ENCODE measurements at places on chromosomes 6 and 20.

GRCh38 chr20:7817286-7817685, 123.0 kb downstream of the HAO1 start:
- no peak for DNase-seq

- no peak for DNase-seq
Measured at GRCh38 chr6:70166088-70166958, 136.6 kb downstream of the COL9A1 start.

DNA sequence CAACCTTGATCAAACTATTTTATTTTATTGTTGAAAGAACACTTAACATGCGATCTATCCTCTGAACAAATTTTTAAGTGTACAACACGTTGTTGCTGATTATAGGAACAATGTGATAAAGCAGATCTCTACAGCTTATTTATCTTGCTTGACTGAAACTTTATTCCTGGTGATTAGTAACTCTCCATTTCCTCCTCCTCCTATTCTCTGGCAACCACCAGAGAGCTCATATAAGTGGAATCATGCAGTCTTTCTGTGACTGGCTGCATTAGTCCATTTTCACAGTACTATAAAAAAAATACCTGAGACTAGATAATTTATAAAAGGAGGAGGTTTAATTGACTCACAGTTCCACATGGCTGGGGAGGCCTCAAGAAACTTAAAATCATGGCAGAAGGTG, 218.1 kb downstream of the LRFN2 start:
- no peak for DNase-seq

DNA sequence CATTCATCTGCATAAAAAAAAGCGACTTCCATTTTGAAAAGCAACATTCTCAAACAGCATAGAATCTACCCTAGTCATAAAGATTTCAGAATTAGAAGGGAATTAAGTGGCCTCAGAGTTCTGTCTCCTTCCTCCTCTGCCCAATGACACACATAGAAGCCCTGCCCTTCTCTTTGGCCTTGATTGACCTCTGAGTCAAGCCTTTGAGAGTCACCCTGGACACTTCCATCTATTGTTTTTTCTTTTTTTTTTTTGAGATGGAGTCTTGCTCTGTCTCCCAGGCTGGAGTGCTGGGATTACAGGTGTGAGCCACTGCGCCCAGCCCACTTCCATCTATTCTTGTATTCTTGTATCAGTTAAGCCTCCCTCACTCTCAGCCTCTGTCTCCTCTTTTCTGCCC, 44.8 kb upstream of the CTNNBL1 start:
- DNase-seq, result no peak

GRCh38 chr6:127069659-127070279, 48.7 kb upstream of the RSPO3 start:
- no peak for DNase-seq

GRCh38 chr6:31569861-31570536, 2.1 kb upstream of the LTA start:
- no peak for DNase-seq

DNA sequence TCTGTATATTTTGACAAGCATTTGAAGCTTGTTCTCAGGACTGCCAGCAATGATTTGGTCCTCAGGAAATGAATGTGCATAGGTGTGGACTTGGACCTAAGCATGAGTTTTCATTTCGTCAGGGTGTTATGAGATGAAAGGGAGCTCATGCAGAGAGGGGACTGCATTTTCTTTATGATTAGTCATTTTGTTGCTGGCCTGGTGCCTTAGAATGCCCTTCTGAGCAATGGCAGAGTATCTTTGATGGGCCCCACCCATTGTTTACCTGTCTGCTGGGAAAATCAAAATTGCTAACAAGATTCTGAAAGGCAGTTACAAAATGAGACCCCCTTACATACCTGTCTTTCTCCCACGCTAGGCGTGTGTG, 51.5 kb upstream of the MTHFD1L start:
- no peak for DNase-seq

GRCh38 chr20:8509809-8510208, 377.7 kb downstream of the PLCB1 start:
- DNase-seq, result no peak

- no peak for DNase-seq
Measured at GRCh38 chr6:106967936-106968555, 6.5 kb downstream of the CD24 start.

DNA sequence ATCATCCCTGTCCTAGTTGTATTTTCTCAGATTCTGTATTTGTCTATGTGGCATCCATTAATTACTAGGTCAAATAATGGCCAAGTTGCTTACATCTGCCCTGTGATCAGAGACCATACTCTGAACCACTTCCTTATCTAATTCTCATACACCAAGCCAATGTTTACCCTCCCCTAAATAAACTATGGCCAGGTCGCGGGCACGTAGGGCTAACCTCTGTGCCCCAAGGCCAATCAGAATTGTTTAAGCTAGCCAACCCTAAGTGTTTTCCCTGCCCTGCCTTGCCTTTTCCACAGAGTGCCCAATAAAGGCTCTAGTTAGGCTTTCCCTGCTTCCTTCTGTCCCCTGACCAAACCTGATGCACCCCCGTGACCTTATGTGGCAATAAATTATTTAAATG, 2.8 kb upstream of the CALHM4 start:
- DNase-seq, result no peak

DNA sequence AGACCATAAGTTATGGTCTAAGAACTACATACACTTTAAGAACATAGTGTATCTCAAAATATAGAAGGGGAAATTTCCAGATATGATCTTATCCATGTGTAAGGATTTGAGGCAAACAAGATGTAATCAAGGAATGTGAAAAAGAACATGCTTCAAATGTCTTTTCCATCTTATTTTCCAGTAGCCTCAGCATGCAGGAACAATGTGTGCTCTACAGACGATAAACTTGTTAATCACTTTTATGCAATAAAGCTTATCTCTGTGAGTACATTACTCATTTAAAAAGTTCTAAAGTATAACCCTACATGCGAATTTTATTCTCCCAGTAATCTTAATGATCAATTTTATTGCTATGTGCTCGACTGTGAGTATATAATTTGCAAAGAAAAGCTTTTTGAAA, 185.2 kb downstream of the ALDH8A1 start:
- DNase-seq, result no peak

GRCh38 chr6:110158479-110158878, 21.0 kb downstream of the WASF1 start:
- no peak for DNase-seq

- DNase-seq, result no peak
Measured at GRCh38 chr6:31805939-31806469, 762 bp downstream of the LSM2 start.

- no peak for DNase-seq
Measured at GRCh38 chr6:151091571-151091970, 148.2 kb upstream of the AKAP12 start.

DNA sequence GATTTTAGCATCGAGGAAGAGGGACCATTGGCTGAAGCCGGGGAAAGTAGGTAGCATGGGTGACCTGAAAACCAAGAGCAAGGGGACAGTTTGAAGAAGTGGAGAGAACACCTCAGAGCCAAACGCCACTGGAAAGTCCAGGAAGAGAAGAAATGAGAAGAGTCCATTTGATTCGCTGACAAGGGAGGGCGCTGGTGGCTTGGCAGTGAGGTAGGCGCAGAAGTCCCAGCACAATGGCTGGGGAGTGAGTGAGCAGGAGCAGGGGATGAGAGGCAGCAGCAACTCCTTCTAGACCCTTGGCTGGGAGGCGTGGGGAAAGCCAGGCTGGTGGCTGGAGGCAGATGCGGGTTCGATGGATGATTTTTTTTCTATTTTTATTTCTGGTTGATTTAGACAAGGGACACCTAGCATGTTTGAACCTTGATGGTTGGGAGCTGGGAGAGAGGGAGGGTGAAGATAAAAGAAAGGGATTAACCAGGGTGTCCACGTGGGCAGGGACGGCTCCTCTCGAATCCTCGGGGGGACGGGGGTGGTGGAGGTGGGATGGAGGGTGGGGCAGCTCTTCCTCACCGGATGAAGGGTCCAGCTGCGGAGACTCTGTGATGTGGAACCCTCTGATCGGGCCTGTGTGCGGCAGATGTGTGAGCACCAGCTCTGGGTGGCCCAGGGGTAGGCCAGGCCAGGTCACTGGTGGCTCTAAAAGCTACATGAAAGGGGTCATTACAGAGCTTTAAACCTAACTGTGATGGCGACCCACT, 164.2 kb downstream of the NFATC2 start:
- DNase-seq, result no peak

DNA sequence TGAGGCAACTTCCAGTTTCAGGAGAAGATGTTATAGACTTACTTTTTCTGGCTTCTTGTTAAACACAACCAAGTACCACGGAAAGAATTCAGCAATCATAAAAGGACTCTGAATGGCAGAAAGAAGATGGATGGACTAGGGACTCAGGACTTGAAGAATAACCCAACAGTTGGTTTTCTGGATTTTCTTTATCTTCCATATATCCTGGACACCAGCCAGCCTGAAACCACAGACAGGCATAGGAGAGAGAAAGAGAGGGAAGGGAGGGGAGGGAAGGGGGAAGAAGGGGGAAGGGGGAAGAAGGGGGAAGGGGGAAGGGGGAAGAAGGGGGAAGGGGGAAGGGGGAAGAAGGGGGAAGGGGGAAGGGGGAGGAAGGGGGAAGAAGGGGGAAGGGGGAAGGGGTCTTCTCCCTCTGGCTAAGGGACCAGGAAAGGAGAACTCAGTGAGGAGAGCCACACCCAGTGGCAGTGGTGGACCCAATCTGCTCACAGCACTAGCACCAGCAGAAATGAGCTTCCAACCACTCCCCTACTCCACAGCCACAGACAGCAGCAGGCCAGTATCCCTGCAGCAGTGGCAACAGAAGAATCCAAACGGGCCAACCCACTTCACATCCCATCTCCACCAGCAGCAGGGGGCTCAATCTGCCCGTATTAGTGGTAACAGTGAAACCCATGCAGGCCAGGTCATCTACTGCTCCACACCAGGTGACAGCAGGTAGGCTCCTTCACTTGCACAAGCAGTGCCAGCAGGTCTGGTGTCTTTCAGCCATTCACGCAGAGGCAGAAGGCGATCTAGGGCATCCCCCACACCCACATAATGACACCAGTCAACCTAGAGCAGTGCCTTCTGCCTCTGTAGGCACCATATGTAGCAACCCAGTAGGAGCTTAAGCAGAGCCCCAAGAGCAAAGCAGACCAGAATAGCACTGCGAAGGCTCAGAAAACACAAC, 78.6 kb downstream of the TRMT6 start:
- no peak for DNase-seq

DNA sequence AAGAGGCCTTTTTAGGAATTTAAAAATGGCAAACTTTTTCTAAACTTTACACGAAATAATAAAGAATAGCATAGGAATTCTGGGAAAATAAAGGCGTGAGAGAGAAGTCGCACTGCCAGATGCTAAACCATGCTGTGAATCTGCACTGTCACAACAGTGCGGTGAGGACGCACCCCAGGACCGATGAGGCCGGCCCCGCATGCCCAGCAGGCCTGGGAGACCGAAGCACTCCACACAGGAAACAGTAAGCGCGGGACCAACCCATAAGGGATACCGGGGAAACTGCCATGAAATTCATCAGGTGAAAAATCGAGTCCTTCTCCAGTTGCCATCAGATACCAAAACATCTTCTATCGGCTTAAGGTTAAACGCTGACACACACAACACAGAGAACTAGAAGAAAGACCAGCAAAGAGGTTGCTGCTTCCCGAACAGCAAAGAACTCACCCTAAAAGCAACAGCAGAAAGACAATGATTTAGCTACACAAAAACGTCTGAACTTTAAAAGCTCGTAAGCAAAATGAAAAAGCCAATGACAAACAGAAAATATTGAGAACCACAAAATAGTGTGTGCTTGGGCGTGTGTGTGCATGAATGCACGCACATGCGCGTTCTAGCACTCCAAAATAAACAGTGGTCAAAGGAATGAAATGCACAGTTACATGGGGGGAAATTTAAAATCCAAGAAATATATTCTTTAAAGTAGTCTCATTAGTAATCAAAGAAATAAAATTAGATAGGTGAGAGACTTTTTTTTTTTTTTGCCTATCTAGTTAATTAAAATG, 15.4 kb downstream of the RAMACL start:
- no peak for DNase-seq

DNA sequence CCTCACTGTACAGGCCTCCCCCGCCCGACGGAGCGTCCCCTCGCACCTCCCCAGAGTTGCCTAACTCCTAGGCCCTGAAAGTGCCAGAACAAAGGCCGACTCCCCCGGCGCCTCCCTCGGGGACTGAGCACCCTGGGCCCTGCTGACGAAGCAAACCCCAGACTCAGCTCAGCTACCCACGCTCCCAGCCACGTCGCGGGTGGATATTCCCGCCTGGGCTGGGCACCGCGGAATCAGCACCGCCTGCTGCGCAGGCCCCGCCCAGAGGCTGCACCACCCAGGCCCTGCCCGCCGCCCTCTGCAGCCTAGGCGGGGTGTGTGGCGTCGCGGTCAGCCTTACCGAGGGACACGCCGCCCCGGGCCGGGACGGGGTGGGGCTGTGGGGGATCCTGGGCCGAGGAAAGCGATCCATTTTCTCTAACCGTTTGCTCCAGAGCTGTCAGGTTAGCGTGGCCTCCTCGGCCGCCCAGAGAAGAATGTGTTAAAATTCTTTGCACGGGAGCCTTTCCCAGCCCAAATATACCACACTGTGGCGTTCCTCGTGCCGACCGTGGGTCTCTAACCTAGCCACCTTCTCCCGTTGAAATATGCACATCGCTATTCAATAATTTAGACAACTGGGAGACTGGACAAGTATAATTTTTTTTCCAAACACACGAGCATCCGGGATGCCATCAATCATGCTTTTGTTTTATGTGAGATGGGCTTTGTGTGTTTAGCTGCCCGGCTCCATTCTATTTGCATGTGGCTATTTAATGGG, 31.4 kb downstream of the TFAP2A start:
- DNase-seq, result no peak

GRCh38 chr6:6825193-6825784, 236.8 kb downstream of the LY86 start:
- DNase-seq, result no peak

- DNase-seq, result no peak
Measured at GRCh38 chr6:15420959-15421438, 175.1 kb downstream of the JARID2 start.

DNA sequence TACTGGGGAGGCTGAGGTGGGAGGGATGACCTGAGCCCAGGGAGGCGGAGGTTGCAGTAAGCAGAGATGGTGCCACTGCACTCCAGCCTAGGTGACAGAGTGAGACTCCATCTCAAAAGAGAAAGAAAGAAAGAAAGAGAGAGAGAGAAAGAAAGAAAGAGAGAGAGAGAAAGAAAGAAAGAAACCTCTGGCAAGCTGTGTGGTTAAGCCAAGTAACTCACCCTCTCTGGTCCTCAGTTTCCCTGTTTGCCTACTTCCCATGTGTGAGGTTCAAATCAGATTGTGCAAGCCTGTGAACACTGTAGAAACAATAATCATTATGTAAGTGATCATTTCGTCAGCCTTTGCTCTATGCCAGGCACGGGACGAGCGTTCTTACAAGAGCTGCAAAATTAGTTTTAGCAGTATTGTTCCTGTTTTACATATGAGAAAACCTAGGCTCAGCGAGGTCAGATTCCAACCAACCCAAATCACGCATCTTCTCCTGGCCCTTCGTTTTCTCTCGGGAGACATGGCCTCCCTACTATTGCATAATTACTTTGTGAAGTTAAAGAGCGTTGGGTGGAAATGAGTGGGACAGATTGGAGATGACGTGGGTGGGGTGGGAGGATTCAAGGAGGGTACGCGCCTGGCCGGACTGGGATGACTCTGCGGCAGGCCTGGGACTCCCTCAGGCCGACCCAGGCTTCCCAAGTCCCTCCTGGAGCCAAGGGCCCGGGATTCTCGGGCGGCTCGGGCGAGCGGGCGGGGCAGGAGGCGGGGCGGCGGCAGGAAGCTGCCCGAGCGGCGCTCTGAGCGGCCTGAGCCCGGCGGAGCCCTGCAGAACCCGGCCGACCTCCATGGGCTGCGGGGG, at the start of gene SNX21:
Gene SNX21 (plus strand): TSS at position 770 of the 853 bp plus-strand sequence. CDS start 121 bp downstream, outside the sequence.
- DNase-seq, result no peak
